Spinal cord (tissue), 10 donors: ENCODE measurements at places on chromosomes 5 and 9. TPM values are rescaled to one million over a fixed set of nuclear protein-coding genes. Genes with fewer than 3 reads are reported as not detected.

The HAVCR2 gene
- 10.6 TPM for total RNA-seq

The GABRA1 gene
- total RNA-seq: 5.5 TPM

The PCDHGA9 gene
- 10.9 TPM for total RNA-seq

The DBN1 gene
- 105 TPM for total RNA-seq
